CD4-positive, alpha-beta T cell treated with Interleukin-21 for 1 hour (primary cell): ENCODE measurements at places on chromosomes 5 and 9.
A peak's percentile ranks its signal among the peaks of the same experiment; 100 is the strongest.

DNA sequence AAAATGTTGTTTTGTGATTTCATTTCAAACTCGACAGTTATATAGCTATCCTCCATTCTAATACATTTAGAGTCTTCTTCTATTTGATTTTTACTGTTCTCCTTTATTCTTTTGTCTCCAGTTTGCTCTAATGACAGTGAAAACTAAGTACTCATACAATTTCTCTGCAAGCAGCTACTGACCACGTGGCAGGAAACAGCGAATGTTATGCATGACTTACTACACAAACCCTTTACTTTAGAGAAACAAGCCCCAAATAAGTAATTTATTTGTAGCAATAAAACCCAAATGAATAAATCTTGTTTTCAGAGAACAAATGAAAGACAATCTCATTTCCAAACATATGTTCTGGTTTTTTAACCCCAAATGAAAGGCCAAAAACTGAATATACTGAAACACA lies 41.9 kb downstream of the CDH6 start:
- no peak for DNase-seq

GRCh38 chr9:136185596-136186366 lies 19.1 kb downstream of the LHX3 start:
- no peak for DNase-seq

DNA sequence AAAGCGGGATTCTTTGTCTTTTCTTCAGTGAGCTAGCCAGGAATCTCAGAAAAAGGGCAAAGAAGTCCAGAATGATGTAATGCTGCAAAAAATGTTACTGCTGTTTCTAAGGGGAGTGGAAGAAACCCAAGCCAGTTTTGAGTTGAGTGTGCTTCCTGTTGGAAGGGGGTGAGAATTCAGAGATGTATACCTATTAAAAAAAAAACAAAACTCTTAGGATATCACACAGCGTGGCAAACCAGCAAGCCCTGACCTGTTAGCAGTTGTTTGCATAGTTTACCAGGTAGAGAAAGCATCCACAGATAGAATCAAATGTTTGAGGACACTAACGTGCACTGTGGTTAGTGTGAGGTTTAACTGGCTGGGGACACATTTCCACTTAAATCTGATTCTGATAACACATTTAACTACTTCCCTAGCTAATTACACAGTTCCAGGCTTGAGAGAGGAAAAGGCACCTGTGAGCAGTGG lies 11.4 kb downstream of the BASP1 start:
- DNase-seq: no peak

- peak; percentile 28 for DNase-seq
Measured at GRCh38 chr9:86434039-86434726, 80.0 kb upstream of the TUT7 start.

DNA sequence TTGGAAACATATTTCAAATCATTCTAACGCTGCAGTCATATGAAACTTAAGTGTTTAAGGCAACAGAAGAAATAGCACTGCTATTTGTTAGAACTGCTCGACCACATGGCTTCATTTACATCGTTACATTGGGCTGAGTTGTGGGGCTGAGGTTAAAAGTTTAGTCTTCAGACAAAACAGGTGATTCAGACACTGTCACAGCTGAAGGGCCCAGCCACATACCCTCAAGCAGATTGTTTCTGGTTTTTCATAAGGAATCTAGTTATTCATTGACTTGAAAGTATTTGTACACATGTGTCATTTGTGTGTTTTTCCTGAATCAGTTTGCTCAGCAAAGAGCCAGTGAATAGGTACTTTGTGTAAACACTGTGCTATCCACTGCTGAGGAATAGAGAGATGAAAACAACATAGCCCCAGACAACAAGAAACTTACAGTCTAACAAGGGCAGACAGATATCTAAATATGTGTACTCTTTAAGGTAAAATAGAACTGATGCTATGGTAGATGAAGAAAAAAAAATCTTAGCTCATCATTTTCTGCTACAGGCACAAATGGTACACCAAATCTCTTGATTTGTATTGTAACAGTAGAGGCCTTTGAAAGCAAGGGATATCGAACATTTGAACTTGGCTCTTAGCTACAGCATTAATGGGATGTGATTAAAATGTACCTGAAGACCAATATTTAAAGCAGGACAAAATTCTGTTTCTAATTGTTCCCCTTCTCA lies 357.6 kb upstream of the RPS23 start:
- DNase-seq: no peak

- DNase-seq: no peak
Measured at GRCh38 chr5:176151281-176151680, 86.9 kb upstream of the SIMC1 start.

- no peak for DNase-seq
Measured at GRCh38 chr5:57817001-57817453, 334.4 kb upstream of the ACTBL2 start.

DNA sequence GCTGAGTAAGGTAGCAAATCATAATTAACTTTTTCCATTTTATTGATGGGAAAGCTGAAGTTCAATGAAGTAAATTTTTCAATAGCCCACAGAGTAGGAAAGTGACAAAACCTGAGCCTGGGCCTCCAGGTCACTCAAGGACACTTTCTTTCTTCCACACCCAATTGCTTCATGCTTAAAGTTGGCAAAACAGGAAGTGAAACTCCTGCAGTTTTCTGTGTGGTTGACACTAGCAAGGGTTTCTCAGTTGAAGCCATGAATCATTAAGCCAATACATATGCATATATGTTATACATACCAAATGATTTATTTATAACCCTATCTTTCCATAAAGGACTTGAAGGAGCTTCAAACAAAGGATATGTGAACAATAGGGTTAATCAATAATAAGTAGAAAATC lies 13.9 kb downstream of the TLR4 start:
- DNase-seq: peak; percentile 19

DNA sequence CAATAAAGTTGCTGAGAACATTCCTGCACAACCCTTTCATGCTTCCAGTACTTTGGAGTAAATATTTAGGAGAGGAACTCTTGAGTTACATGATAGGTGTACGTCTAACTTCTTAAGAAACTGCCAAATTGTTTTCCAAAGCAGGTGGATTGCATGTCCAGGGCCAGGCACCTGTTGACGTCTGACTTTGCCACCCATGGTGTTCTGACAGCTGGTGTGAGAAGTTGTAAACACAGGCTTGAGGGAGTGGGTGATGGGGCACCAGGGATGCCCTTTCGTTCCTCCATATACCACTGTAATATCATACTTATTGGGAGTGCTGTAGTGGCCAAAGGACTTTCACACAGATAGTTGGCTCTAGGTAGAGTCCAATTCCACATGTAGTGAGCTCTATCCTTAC lies 352.1 kb downstream of the GADD45G start:
- DNase-seq: no peak

DNA sequence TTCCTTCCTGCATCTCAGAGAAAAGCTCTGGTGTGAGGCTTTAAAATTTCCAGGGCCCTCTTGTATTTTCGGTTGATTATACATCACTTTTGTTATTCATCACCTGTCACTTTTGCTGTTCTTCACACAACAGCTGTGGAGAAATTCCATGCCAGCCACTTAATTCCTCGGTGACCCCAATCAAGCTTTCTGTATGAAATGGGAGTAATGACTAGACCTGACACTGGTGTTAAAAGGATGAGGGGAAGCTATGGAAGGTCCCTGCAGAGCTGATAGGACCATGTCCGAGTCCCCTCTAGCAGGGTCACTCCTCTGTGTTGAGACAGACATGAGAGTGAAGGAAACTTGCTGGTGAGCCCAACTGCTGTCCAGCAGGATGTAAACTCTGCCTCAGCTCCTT lies 59.7 kb downstream of the GPR21 start:
- DNase-seq: no peak

- DNase-seq: no peak
Measured at GRCh38 chr5:57317341-57317740, 143.5 kb downstream of the GPBP1 start.

DNA sequence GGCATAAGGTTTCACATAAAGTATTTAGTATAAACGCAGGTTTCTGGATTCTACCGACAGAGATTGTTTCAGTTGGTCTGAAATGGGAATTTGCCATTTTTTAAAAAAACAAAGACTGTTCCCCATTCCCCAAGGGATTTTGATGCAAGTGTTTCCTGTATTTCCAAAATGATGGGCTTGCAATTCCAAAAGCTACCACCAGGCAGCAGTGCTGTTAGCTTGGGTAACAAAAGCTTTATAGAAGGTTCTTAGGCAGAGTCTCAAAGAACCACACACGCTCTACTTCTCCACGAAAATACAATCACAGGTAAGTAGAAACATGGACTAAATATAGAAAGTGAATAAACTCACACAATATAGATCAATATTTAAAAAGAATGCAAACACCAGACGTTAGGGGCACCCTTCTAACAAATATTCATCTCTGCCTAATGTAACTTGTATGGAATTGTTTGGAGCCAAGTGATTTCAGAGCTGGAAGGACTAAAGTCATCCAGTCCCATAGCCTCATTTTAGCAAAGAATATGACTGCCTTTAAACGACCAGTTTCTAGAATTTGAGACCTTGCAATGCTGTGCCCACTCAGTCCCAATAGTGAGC lies 154.3 kb downstream of the SPOCK1 start:
- no peak for DNase-seq

- DNase-seq: no peak
Measured at GRCh38 chr5:65024681-65025080, 256.0 kb downstream of the CWC27 start.

- peak; percentile 12 for DNase-seq
Measured at GRCh38 chr5:150448952-150449516, 505 bp downstream of the RPS14 start.

- DNase-seq: peak; percentile 66
Measured at GRCh38 chr5:68369457-68370125, 154.0 kb downstream of the PIK3R1 start.

GRCh38 chr9:101791938-101792337 lies 53.5 kb upstream of the GRIN3A start:
- peak; percentile 2 for DNase-seq

GRCh38 chr9:37202091-37202490 lies 81.7 kb downstream of the ZCCHC7 start:
- DNase-seq: no peak

DNA sequence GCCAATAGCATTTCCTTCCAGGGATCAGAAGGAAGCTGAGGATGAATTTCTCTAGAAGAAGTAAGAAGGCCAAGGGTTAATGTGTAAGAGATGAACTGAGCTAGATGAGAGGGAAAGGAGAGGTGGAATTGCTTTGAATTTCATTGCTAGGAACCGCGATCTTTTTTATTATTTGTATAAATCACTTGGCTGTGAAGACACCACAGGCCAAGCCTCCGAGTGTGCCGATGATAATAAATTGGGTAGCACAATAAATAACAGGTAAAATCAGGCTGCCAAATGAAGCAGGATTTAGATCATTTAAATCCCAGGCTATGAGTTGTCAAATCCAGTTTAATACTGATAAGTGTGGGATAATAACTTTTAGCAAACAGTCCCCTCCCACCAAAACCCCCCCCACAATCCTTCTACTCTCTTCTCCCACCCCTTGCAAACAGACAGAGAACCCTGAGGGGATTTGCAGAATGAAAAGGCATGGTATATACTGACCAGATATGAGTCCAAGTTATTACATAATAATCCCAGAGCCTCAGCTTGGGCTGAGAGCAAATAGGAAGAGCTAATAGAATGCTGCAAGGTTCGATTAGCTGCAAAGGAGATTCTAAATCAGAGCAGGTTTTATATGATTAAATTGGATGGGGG lies 143.5 kb downstream of the PPP2R2B start:
- DNase-seq: no peak
